Right forelimb (tissue), 1 donor: ENCODE measurements at places on chromosomes 12 and 14.

DNA sequence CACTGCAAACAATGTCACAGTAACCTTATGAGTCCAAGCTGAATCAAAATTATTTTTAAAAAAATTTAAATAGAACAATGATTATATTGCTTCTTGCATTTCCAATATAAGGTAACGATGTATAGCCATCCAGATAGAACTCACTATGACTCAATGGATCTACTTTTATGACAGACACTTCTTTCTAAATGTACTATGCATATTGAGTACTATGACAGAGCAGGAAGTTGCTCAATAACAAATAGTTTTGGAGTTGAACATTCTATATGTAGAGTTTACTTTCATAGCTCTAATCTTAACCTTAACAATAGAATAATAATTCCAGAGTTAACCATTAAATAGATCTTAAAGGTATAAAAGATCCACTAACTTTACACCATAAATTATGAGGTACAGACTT, 46.7 kb upstream of the ALG10B start:
- DNase-seq, result no peak

GRCh38 chr14:77243853-77244252, 27.2 kb downstream of the NGB start:
- no peak for DNase-seq

GRCh38 chr14:61561657-61562276, 133.5 kb upstream of the HIF1A start:
- no peak for DNase-seq

GRCh38 chr12:52439420-52439819, 5.2 kb upstream of the KRT75 start:
- no peak for DNase-seq

DNA sequence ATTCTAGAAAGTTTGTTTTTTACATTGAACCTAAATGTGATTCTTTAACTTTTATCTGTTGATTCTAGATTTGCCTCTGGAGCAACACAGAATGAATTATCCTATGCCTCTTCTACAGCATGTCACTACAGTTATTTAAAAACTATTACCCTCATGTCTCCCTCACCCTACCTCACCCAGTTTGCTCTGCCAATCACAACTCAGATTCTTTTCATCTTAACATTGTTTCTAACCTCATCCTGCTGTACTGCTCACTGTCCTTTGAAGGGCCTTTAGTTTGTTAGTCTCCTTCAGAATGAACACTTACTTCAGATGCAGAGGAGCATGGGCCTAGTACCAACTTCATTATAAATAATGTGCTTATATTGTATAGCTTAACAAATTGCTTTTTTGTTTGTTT, 21.5 kb downstream of the YLPM1 start:
- DNase-seq, result no peak

DNA sequence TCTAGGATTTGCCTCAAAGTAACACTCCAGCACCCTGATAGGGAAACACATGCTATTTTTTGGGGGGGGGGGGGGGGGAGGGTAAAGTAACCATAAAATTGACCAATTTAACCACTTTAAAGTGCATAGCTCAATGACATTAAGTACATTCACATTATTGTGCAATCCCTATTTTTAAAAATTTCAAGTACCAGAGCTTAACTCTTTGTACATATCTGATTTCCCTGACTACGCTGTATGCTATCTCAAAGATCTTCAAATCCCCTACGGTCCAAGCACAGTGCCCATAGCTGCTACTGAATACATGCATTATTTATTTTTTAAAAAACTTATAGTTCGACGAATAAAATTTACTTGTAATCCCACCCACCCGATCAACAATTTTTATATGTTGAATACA, 63.0 kb downstream of the BCL2L14 start:
- DNase-seq, result no peak

DNA sequence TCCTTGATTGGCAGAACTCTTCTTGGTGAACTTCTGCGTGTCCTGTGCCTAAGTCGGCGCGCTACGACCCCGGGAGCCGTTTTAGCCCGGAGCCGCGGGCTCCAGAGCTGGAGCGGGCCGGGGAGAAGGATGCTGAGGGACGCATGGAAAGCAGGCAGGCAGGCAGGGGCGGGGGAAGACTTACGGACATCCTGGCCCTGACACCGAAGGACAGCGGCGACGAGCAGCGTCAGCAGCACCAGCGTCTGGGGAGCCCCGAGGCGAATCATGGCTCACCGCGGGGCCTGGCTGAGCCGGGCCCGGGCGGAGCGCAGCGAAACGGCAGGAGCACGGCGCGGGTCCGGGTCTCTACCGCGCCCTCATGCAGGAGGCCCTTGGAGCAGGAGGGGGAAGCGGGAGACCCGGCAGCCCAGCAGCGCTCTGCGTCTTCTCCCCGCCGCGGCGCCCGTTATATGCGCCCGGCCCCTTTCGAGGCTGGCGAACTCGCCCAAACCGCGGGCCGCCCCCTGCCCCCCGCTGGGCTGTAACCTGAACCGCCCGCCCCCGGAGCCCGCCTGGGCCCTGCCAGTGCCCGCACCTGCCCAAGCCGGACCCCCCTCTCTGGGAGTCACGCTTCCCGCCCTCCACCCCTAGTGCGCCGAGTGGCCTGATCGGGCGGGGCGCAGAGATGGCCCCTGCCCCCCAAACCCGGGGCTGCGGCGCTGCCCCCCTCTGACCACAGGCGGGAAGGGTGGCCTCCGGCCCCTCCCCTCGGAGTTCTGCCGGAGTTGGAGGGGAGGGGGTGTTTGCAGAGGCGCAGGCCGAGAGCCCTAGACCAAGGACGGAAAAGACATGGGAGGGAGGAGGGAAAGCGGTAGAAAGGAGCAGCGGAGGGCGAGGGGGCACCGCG, at the start of gene COL2A1:
TSS of gene COL2A1 (minus strand) at position 424 of the 889 bp plus-strand sequence. CDS start at position 269, 155 bp downstream.
- peak; percentile 82 for DNase-seq

DNA sequence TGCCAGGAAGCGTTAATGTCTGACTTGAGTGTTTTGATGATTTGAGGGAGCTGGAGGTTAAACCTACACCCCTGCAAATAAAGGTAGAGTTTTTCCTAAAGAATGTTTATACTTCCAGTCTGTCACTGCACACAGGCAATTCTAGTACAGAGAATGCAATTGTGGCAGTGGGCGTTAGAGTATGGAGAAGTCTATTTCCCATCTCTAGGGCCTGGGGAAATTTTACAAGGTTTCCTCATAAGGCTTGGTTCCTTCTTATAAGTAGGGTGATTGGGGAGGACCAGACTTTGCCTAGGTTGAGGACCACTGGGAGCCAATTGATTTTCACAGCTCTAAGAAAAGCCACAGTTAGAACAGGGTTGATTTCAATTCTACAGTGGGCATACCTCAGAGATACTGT, 44.3 kb downstream of the IFNG start:
- DNase-seq, result no peak

DNA sequence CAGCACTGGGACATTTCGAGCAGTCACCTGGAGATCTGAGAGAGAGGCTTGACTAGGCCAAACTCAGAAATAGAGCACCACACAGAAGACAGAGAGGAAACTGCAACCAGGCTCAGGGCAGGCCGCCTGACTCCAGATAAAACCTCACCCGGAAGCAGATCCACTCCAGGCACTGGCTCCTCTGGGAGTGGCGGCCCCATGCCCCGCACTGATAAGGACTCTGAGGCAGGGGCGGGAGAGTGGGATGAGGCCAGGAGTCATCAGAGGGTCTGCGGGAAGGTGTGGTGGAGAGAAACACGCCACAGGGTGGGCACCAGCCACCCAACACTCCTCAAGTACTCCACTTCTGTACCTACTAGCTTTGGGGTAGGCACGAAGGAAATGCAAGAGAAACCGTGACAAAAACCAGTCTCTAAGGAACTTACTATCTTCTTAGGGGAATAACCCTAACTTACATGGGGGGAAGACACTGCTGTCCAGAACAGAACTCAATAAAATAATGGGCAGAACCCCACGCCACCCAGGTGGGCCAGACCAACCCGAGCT, 71.3 kb downstream of the CHGA start:
- DNase-seq, result no peak

DNA sequence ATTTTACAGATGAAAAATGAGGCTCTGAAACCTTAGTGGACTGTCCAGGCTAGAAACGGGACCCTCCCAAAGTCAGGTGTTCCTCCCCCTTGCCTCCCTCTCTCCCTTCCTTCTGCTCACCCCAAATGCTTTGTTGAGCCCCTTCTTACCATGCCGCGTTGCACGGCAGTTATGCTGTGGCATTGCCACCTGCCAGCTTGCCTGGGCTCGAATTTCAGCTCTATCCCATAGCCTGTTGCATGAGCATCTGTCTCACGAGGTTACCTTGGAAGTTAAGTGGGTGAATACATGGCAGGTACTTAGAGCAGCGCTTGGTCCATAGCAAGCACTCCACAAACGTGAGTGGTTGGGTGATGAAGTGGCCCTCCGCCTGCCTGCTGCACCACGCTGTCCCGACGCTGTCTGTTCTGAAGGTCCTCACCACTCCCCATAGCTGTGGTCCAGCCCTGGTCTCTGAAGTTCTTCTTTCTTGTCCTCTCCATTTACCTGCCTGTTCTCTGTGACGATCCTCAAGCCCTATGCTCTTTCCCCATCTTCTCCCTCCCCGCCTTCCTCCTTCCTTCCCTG, 269.9 kb downstream of the CACNA1C start:
- DNase-seq, result no peak

DNA sequence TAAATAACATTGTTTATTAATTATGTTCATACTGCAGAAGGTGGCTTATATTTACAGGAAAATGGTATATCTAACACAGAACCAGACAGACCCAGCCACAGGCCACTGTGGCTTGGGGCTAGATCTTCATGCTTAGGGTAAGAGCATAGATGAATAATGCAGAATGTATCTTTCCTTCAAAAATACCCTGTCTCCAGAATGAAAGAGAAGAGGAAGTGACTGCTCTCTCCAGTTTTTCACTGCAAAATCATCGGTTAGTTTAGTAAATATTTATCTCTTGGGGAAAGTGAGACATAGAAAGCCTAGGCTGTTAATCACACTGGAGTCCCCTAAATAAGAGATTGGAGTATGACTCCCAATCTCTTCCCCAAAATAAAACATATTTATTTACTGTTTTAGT, 453.7 kb downstream of the NAV3 start:
- DNase-seq, result no peak

DNA sequence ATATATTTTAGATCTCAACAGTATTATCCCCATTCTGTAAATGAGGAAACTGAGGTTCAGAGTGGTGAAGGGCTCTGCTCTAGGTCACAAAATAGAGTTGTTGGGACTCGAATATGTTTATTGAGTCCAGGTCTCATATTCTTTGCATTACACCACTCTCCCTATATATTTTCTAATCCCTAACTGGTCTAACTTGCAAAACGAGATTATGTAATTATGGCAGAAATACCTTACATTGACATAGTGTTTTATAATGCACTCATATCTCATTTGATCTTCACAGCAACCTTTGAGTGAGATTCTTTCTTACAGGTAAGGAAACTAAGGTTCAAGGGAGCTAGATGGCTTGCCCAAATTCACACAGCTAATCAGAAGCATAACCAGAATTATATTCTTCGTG, 106.9 kb upstream of the LRIG3 start:
- DNase-seq, result no peak
